ENCODE measurements at places on chromosomes 11 and 22.

GRCh38 chr11:126079621-126080124 is 17.0 kb upstream of the CDON start:
- no peak for DNase-seq

DNA sequence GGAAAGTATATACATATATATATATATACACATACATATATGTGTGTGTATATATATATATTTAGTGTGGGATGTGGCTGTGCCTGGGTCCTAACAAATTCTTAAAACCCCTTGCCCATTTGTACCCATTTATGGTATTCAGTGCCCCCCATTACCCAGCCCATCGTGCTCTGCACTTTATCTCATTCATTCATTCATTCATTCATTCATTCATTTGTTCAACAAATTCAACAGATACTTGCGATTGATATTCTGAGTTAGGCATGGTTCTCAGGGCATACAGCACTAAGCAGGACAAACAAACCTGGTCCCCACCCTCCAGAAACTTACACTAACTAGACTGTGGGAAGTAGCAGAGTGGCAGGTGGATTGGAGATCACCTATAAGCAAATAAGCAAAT is 56.6 kb upstream of the LMO2 start:
- DNase-seq: no peak

DNA sequence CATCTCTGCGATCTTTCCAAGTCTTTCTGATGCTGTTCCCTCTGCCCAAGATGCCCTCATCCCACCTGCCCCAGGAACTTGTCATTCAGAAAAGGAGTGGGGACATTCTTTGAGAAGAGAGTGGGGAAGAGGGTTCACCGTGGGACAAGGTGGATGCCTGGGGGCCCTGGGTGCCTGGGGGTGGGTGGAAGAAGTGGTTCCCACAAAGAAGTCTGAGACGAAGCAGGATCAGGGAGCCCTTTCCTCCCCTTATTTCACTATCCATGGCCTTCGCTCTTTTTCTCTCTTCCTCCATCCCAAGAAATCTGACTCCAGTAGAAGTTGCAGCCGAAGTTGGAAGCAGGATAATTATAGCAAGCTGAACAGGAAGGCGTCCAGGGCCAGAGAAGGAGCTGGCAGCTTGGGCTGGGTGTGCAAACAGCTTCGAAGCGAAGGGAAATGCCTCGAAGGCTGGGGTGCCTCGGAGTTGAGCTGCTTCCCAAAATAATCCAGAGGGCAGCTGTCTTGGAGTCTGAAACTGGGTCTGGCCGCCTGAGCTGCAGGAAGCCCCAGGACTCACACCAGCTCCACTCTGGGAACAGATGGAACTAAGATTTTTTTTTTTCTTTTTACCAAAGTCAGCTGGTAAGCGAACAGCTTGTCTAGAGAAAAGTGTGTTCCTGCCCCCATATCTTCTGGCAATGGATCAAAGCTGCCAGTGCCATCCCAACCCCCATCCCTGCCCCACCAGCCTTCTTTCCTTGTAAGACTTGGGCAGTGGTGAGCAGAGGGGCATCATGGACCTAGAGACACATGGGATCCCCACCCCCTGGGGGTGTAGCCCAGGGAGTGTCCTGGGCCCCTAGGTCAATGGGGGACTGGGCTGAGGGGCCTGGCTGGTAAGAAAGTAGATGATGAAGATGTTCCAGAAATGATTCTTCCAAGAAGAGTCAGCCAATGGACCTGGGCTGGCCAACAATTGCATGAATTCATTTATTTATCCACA is 31.5 kb downstream of the PARVG start:
- DNase-seq: no peak

GRCh38 chr11:96424693-96425092 is 34.9 kb downstream of the JRKL start:
- peak; percentile 44 for DNase-seq

GRCh38 chr11:57466680-57467079 is 6.4 kb downstream of the RTN4RL2 start:
- DNase-seq: no peak

DNA sequence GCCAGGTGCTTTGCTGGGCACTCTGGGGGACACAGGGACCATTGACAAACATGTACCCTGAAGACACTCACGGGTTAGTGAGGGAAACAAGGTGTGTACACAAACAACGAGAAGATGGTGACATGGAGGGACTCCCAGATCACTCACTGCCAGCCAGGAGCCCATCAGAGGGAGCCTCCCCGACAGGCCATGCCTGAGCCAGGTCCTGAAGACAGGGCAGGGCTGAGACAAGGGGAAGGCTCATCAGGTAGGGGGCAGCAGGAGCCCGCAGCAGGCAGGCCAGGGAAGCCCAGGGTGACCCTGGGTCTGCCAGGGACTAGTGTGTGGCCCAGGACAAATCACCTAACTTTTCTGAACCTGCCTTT is 127.9 kb downstream of the BUD13 start:
- DNase-seq: no peak

- DNase-seq: no peak
Measured at GRCh38 chr11:100942016-100942415, 187.6 kb downstream of the PGR start.

- DNase-seq: peak; percentile 53
Measured at GRCh38 chr11:101555366-101555765, 28.4 kb downstream of the TRPC6 start.

DNA sequence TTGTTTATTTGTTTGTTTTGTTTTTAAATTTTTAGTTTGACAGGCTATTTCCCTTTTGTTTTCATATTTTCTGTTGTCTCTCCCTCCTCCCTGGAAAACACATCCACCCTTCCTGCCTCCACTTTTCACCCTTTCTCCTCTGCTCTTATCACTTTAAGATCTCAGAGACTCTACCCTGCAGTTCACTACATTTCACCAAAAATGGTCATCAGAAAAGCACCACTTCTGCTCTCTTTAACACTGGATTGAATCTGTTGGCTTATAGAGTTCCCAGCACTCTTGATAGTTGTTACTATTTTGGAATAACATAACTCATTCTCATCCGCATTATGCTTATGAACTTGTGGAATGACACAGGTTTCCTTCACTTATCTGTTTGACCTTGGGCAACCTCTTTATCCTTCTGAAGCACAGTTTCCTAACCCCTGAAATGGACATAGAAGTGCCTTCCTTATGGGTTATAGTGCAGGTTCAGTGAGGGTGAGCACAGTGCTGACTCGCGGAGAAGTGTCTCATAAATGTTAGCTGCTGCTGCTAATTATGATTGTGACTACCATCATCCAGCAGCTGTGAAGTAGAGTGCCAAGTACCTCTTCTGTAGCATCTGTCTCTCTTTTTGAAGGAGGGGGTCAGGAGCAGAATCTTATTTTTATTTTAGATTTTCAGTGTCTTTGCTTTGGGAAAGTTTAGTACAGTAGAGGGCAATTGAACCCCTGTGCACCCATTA is 15.0 kb downstream of the TEAD1 start:
- DNase-seq: no peak

DNA sequence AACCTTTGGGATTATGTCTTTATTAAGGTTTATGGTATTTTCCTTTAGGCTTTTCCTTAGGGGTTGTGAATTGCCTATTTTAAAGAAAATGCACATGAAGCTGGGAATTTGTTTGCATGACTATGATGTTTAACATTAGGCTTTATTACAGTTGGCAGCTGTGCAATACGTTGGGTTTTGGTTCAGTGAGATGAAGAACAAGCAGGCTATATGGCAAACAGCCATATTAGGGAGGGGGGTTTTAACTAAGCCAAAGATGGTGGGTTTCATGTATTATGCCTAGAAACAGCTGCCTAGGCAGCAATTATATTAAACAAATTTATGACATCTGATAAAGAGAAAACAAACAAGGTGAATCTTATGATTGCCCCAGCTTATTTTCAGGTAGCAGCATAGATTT is 880.8 kb downstream of the FAM181B start:
- DNase-seq: no peak

DNA sequence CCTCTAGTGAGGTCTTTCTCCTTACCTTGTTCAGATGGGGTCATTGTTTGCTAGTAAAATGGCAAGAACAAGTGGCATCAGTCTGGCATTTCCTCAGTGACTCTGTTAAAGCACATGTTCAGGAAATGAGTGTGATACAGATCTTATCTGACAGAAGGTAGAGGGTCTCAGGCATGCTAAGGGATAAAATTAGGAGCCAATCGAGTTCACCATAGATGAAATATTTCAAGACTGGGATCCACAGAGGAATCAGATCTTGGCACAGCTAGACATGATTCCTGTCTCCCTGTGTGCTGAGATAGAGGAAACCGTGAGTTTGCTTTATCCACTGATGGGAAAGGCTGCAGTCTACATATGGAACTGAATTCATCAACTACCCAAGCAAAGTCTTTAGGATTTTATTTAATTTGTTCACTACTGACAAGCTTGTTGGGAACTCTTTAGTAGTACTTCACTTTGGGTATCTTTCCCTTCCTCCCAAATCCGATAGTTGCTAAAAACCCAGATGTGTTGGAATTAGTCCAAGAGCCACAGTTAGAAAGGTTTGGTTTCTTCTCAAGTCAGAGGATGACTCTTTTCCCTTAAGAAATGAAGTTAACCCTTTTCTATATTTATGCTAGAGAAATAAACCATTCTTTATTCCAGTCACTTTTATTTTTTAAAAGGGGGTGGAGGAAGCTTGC is 18.4 kb downstream of the FAM118B start:
- DNase-seq: peak; percentile 14

DNA sequence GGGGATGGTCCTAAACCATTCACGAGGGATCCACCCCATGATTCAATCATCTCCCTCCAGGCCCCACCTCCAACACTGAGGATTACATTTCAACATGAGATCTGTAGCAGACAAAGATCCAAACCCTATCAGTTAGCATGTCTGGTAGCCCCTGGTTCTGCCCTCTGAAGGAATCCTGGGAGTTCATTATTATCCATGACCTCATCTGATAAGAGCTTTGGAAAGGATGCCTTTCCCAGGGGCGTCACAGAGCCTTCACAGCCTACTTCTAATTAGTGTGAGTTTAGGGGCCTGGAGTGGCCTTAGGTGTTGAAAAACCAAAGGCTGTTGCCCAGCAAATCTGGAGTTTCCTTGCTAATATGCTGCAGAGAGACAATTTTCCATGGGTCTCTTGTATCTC is 8.6 kb upstream of the EIF3M start:
- DNase-seq: no peak

GRCh38 chr11:46948378-46949131 is 12.0 kb downstream of the CSTPP1 start:
- peak; percentile 86 for DNase-seq

GRCh38 chr11:35105319-35106079 is 33.5 kb upstream of the CD44 start:
- DNase-seq: no peak

DNA sequence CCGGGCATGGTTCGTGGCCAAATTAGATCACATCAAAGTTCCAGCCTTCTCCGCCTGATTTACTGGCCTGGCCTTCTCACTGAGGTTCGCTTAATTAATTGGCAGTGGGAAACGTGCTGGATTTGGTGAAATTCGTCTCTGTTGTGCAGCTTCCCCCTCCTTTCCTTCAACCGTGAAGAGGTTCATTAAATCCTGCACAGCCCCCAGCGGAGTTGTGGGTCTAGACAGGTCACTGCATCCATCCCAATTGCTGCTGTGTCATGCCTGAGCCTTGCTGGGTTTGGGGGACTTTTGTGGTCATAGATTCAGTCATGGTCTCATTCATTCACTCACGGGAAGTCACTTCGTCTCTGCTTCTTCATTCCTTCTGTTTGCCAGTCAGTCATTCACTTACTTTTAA is 90.0 kb downstream of the INSC start:
- DNase-seq: no peak

GRCh38 chr11:34915136-34916014 is 804 bp downstream of the APIP start:
- DNase-seq: peak; percentile 47

DNA sequence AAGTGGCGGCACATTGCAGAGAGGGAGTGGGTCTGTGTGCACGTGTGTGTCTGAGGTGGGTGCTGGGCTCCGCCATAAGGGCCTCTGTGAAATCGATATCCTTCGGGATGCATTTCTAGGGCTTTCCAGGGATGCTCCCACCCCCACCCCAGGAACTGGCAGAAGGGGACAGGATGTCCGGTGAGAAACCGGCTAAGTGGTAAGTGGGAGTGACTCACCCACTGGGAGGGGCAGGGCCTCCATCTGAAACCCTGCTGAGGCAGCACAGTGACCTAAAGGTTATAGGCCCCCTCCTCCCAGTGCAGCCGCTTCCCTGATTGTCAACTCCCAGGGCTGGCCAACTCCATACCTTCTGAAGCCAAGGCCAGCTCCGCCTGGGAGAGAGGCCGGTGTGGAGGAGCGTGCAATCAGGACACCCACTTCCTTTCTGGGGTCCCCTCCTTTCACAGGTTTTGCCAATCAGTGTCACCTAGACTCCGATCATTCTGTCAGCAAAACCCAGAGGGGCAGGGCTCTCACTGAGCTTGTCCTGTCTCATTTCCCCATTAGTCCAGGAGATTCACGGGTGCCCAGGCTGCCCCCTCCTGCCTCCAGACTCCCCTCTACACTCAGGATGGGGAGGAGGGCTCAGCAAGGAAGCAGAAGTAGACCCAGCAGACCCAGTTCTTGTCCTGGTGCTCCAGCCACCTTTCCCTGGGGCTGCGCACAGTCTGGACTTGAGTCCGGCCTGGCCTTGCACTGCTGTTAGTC is 44.5 kb downstream of the NECTIN1 start:
- DNase-seq: peak; percentile 62

Measured in astrocyte of the spinal cord (primary cell).